ENCODE measurements at places on chromosomes 2 and 18.

DNA sequence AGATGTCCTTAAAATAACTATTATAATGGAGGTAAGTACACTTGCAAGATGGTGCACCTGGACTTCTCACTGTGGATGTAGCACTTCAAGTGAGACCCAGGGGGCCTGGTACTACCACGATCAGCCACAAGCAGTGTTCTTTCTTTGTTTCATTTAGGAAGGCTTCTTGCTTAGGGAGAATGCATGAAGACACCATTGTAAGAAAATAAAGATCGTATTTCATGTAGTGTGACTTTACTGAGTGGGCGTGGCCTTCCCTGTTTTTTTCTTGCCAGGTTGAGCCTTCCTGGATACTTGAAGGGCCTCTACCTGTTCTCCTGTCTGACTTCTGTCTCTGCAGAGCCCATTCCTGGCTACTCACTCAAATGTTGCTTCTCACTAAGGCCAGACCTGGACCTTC, 615.6 kb upstream of the SOX11 start:
- no peak for DNase-seq

- no peak for DNase-seq
Observed at GRCh38 chr2:70140791-70141211, 50.0 kb downstream of the C2orf42 start.

- no peak for DNase-seq
Observed at GRCh38 chr18:74819433-74820059, 221.9 kb downstream of the ZNF407 start.

DNA sequence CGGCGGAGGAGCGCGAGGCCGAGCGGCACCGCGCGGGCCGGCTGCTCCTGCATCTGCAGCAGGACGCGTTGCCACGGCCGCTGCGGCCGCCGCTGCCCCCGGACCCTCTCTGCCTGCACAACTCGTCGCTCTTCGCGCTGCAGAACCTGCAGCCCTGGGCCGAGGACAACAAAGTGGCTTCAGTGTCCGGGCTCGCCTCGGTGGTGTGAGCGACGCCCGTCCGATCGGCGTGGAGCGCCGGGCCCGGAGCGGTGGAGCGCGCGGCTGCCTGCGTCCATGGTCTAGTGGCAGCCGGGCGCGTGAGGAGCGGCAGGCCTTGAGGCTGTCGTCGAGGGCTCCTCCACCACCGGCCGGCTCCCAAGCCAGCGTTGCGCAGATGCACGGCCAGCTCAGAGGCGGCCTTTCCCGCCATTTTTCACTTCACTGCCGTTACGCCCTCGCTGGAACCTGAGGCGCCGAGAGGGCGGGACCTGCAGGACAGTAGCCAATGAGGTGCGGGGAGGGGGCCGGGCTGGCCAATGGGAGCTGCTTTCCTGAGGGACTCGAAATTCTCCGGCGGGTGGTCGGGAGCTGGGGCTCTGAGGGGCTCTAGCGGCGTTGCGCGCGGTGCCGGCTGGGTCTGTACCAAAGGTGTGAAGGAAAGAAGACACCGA, 1.9 kb downstream of the TLX2 start:
- DNase-seq: peak; percentile 76

DNA sequence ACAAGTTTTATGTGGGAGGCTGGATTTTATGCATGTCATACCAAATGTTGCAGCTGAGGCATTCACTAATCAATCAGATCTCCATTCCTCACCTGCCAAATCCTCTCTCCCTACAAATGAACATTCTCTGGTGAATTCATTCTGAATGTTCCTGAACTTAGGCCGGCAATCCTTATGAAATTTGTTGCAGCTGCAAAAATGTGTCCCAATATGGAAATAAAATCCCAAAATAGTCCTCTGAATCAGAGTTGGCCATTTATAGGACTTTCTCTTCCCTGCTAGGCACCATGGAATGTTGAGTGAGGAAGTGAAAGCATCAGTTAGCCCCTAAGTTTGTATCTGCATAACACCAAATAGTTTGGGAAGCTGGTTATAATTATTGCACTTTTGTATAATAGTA, 25.6 kb downstream of the GCA start:
- no peak for DNase-seq

GRCh38 chr2:238908960-238909951, 61.4 kb downstream of the TWIST2 start:
- DNase-seq: no peak

DNA sequence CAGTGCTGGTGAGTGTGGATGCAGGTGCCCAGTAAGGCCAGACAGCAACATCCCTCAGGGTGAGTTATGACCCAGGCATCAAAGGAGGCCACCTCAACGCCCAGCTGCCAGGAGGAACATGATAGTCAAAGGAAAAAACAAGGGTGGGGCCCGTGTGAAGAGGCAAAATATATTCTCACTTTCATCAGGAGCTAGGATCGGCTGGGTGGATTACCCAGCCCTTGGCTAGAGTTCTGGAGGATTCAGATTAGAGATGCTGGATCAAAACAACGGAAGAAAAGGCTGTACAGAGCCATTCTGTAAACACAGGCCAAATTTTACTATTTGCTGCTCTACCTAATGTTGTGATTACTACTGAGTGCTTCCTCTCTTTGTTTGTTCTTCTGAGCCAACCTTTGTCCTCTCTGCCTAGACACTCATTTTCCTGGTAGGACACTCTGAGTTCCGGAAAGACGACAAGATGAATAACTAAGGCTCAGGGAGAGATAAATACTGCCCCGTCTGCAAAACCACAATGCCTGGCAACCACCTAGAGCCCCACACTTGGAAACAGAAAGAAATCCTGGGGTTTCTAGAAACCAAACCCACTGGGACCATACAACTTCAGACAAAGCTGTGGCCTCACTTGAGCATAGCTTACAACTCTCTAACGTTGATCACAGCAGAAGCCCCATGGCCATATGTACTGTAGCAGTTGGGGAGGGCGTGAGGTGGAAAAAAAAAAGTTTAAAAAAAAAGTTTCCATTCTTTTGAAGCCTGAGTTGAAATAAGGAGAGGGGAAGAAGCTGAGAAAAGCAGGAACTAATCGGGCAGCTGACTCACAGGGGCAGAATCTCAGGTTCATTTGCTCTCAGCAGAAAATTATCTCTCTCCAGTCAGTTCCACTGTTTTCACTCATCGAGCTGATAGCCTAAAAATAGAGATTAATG, 17.8 kb upstream of the PMAIP1 start:
- peak; percentile 11 for DNase-seq

DNA sequence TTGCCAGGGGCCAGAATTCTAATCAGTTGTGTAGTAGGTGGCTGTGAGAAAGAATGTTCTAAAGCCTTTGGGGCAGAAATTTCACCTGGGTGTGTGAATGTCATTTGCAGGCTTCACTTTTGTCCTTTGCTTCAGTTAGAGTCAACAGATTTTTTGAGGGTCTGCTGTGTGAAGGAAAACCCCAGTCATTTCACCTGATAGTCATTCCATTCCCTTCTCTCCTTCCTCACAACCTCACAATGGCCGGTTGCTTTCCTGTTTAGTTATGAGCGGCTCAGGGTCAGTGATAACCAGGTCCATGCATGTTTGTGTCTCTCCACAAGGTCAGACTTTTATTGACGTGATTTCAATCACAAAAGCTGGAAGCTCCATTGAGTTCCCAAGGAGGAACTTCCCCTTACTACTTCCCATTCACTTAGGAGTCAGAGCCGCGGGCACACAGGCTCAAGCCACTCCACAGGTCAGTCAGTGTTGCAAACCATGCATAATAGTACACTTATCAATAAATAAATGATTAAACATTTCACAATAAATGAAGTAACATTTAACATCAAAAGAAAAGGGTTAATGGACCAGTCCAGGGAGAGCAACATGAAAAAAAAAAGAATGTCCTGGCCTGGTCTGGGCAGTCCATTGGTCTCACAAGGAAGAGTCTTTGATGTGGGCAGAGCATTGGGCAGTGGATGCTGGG, 74.3 kb downstream of the NPAS2 start:
- no peak for DNase-seq

- no peak for DNase-seq
Observed at GRCh38 chr18:79935499-79935898, 16.0 kb downstream of the SLC66A2 start.

GRCh38 chr2:974054-974453, 23.4 kb downstream of the SNTG2 start:
- no peak for DNase-seq

GRCh38 chr2:132871831-132872230, 201.8 kb upstream of the LYPD1 start:
- DNase-seq: no peak

- no peak for DNase-seq
Observed at GRCh38 chr2:236639461-236640235, 70.0 kb downstream of the ACKR3 start.

DNA sequence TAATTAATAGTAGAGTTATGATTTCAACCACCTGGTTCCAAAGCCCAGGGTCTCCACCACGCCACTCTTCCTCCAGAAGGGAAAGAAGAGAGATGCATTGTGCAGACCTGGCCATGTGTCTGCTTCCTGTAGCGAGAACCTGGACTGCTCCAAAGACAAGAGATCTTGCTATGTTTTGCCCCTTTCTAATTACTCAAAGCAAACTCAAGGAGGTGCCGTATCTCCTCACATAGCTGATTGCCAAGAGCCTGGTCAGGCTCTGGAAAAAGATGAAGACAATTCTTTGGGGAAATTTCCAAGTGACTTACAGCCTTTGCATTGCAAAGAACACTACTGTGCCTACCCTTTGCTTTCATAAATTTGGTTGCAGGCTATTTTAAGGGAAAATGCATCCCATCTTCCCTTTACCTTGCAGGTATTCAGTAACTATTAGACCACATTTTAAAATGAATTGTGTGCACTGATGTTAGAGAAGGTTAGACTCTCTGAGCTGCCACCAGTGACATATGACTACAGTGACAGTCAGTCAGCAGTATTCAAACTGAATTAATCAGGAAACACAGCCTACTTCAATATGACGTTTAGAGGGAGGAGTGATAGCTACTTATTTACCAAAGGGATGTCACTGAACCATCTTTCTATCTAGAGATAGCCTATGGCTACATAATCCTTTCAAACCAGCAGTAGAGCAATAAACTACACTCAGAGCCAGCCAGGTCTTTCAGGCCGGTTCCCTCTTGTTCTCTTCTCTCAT, 842.1 kb upstream of the FANCL start:
- DNase-seq: no peak

- no peak for DNase-seq
Observed at GRCh38 chr18:48997985-48998831, 47.4 kb upstream of the SMAD7 start.

- DNase-seq: no peak
Observed at GRCh38 chr18:76491776-76492668, 3.0 kb downstream of the ZNF516 start.

- DNase-seq: no peak
Observed at GRCh38 chr2:101386599-101387150, 628 bp downstream of the CREG2 start.

DNA sequence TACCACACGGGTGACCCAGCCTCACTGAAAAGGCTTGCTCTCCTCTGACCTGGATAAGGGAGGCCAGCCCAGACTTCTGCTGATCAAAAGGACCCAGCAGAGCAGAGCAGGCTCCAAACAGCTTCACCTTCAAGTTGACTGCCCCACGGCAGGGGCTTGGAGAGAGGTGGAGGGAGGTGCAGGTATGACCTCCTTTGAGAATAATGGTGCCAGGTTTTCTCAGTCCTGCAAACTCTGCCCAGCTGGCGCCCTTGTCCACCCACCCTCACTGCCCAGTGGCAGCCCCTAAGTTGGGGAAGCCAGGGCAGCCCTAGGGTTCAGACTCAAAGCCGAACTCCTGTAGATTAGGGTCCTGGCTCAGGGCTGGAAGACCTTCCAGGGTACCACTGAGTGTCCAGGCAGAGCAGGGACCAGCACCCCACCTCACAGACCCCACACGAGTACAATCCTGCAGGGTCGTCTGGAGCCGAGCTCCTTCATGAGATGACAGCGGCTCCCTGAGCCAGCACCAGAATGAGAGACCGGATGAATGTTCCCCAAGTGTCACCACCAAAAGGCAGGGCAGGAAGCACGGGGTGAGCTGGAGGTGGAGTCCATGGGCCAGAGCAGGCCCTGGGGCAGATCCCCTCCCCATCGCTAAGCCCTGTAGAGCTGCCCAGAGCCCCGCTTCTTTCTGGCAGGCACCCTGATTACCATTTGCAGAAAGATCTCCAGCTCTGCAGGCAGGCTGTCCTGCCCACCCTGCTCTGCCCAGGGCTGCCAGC, 3.6 kb upstream of the GPC1 start:
- no peak for DNase-seq

- no peak for DNase-seq
Observed at GRCh38 chr2:160380611-160381010, 113.0 kb downstream of the RBMS1 start.

- DNase-seq: no peak
Observed at GRCh38 chr2:49924044-49924817, 769.9 kb upstream of the FSHR start.

DNA sequence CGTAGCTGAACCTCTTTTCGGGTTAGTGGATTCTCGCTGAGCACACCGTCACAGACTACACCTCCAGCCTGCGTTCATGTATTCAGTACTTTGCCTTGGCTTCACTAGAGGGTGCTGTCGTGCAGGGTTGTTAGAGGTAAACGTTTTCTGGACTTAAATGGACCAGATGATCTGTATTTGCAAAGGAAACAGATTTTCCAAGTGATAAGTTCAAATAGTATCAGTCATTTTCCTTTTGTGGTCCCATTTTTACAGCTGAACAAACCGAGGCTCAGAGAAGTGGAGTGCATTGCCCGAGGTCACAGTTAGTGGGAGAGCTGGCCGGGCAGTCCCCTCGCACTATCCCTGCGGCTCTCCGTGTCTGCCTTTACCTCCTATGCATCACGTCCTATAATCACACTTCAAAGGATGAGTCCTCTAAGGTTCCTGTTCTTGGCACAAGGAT, 125.9 kb downstream of the MAP4K4 start:
- peak; percentile 66 for DNase-seq

GRCh38 chr2:17104454-17104853, 413.8 kb downstream of the RAD51AP2 start:
- DNase-seq: no peak

DNA sequence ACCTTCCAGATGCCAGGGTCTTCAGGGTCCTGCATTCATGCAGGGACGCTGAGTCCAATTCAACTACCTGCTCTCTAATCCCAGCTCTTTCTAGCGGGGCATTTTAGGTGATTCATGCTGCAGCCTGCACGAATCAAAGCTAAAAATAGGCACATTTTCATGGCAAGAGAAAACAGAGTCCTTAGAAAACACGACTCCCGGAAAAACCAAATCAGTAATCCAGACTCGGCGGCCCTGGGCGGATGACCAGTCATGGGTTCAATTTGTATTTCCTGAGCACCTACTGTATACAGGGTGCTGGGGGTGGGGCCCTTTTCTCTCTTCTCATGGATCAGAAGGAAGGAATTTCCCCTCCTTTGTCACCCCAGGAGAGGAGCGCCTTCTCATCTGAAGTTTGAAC, 64.4 kb downstream of the LONRF2 start:
- DNase-seq: no peak

GRCh38 chr18:35239314-35239713, 1.5 kb upstream of the ZNF397 start:
- DNase-seq: no peak

GRCh38 chr2:129623783-129624182, 355.7 kb upstream of the RAB6C start:
- DNase-seq: no peak

DNA sequence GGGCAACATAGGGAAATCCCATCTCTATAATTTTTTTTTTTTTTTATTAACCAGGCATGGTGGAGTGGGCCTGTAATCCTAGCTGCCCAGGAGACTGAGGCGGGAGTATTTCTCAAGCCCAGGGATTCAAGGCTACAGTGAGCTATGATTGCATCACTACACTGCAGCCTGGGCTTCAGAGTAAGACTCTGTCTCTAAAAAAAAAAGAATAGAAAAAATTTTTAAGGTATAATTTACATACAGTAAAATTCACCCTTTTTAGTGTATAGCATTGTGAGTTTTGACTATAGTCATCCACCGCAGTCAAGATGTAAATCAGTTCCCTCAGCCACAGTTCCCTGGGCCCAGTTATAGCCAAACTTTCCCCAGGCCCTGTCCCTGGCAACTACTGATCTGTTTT, 57.1 kb upstream of the MSH6 start:
- no peak for DNase-seq

All from activated CD4-positive, alpha-beta T cell treated with anti-CD3 and anti-CD28 coated beads, Interleukin-2, amount 50 U/mL, for 24 hours (primary cell).